ENCODE measurements at places on chromosomes 5 and 9.

DNA sequence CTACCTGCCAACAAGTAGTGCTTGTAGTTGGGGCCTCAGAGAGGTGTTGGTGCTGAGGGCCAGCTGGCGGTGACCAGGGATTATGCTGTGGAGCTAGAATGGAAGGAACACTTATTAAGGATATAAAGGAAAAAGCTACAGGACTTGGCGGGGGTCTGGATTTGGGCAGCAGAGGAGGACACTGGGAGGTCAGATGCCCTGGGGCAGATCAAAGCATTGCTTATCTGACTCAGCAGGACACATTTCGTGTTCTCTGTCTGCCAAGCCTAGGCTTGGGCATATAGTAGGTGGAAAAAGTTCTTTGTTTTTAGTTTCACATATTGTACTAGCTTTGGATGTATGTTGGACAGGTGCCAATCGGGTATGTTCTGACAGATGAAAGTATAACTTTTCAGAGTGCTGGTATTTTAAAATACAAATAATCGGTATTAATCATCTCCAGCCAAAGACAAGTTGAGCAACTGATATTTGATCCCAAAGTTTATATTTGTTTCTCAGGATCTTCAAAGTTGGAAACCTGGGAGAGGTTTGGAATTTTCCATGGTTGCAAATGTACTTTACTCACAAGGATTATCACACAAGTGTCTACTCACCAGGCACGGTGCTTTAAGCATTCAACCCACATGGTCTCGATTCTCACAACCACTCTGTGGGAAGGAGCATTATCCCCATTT, 69.4 kb downstream of the IQGAP2 start:
- DNase-seq = no peak

GRCh38 chr5:5066276-5067186, 73.6 kb upstream of the ADAMTS16 start:
- DNase-seq = no peak

- DNase-seq = no peak
Observed at GRCh38 chr9:119792242-119792641, 423.0 kb upstream of the BRINP1 start.

DNA sequence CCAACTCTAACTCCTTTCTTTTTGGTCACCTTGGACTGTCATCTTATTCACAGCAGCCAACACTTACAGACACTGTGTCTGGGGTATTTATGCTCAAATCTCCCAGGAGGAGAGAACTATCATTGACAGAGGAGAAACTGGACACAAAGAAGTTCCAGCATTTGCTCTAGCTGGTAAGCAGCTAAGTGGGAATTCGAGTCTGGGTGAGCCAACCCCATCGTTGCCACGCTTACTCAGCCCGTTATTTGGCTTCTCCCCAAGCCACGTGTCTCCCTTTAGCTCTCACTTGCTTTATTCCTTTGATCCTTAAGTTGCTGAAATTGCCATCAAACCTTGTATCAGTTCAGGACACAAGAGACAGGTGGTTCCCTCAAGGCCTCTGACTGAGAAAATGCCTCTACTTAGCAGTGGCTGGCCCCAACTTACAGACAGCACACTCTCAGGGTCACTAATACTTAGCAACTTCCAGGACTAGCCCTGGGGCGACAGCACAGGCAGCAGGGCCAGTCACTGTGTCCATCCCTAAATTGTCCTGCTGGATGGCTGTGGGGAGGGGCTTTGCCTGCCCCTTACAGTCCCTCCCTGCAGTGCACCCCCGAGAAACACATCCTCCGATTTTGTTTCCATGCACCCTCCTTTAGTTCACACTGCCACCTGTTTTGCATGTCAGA, 1.4 kb downstream of the SLC36A2 start:
- DNase-seq = no peak

- no peak for DNase-seq
Observed at GRCh38 chr9:3507395-3508077, 18.3 kb downstream of the RFX3 start.

GRCh38 chr5:32627219-32627870, 42.0 kb downstream of the SUB1 start:
- DNase-seq = no peak

GRCh38 chr5:80804332-80804731, 149.5 kb upstream of the DHFR start:
- DNase-seq = no peak

DNA sequence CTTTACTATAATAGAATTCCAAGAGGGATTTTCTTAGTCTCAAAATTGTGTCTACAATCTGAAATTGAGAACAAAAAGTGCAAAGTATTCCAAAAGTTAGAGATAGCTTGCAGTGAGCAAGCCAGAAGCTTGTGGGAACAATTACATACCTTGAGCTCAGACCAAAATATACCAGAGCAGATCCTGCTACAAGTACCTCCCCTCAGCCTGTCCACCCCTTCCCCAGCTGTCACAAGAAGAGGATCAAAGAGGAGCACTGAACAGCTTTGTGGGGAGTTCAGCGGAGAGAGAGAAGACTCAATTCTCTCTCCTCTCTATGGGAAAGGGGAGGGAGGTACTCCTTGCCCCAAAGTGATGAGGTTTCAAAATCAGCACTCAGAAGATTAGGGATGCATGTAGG, 869.2 kb upstream of the DMAC1 start:
- DNase-seq = no peak

- no peak for DNase-seq
Observed at GRCh38 chr9:134968011-134968822, 50.5 kb upstream of the FCN1 start.

GRCh38 chr9:124765439-124765835, 5.7 kb downstream of the NR6A1 start:
- DNase-seq = no peak

DNA sequence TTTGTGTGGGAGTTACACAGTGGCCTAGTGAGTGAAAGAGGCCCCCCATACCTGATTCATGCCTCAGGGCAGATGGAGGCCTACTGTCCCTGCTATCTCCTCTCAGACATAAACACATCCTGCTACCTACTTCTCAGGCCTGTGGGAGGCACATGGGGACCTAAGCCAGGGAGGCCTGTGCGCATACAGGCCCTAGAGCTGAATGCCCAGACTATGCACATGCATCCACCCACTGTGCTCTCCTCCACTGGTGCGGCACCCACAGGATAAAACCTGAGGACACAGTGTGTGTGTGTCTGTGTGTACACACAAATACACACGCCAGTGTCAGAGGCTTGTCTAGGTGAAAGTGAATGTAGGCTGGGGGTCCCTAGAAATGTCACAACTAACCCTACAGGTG, 1.4 kb downstream of the PAX5 start:
- no peak for DNase-seq

DNA sequence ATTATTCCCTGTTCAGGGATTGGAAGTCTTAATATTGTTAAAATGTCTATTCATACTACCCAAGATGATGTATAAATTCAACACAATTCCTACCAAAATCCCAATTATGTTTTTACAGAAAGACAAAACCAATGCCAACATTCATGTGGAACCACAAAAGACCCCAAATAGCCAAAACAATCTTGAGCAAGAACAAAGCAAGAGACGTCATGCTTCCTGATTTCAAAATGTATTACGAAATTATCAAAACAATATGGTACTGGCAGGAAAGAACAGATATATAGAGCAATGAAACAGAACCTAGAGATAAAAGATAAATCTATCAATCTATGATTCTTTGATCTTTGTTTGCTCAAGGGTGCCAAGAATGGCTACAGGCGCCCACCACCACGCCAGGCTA, 237.9 kb downstream of the TAF11L14 start:
- no peak for DNase-seq

DNA sequence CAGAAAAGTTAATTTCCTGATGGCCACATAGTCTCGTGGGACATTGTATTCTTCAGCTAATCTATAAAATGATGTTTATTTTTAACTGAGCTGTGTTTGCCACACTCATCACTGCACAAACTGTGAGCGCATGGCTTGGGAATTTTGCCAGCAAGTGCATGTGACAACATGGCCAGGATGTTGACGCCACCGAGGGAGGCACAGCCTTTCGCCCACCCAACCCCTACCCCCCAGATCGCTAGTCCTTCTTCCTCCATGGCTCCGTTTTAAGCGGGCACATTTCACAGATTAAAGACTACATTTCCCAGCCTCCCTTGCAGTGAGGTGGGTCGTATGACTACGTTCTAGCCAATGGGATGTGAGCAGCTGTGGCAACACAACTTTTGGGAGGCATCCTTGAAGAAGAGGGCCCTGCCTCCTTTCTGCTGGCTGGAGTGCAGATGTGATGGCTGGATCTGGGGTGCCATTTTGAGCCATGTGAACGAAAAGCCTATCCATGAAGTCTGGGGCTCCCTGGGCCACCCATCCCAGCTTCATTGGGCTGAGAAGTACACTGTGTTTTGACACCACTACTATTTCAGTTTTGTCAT, 7.9 kb downstream of the NRARP start:
- DNase-seq = peak; percentile 55

GRCh38 chr5:1069720-1070088, 42.2 kb downstream of the SLC12A7 start:
- DNase-seq = no peak

DNA sequence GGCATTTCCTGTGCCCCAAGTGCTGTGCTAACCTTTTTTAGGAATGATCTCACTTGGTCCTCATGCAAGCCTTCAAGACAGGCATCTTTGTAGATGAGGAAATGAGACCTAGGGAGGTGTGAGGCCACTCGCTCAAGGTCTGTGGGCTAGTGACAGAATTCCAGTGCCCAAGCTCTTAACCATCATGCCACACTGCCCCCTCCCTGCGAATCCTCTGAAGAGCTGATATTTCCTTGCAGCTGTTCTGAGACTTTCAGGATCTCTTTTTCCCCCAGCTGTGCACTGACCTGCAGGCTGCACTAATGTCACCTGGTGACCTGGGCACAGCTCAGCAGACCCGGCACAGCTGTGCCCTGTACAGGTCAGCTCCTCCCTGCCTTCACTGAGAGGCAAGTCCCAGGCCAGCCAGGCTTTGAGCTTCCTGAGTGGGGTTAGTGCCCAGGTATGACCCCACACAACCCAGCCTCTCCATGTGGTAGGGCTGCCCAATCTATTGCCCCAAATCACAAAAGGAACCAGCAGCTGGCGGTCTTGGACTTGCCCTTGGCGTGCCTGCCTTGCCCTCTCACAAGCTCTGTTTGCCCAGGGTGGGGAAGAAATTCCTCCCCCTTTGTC, 32.7 kb downstream of the MORN5 start:
- no peak for DNase-seq

GRCh38 chr9:119523508-119523907, 154.3 kb upstream of the BRINP1 start:
- DNase-seq = no peak

All from stimulated activated CD8-positive, alpha-beta memory T cell treated with anti-CD3 and anti-CD28 coated beads, Interleukin-4, amount 100 ng/mL, for 48 hours (primary cell).